NCI-H1930 (cell line): ENCODE measurements at places on chromosomes 2 and 18.

- DNase-seq = no peak
These were observed 1.7 kb upstream of the POLR2D start for GRCh38 chr2:127859712-127860085.

DNA sequence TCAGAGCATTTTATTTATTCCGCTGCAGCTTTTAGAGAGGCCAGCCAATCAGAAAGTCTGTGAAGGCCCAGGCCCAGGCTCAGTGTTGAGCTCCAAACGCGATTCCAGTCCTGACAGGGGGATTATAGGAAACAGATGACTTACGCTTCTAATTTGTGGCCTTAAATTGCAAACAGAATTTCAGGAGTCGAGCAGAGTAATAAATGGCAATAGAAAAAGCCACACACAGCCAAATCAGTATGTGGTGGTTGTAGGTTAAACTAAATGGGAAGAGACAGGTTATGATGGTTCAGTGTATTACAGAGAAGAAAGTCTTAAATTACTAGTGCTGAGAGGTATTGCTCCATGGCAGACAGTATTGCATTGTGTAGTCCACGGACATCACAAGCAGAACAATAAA lies 131.0 kb upstream of the ZEB2 start:
- DNase-seq = no peak

DNA sequence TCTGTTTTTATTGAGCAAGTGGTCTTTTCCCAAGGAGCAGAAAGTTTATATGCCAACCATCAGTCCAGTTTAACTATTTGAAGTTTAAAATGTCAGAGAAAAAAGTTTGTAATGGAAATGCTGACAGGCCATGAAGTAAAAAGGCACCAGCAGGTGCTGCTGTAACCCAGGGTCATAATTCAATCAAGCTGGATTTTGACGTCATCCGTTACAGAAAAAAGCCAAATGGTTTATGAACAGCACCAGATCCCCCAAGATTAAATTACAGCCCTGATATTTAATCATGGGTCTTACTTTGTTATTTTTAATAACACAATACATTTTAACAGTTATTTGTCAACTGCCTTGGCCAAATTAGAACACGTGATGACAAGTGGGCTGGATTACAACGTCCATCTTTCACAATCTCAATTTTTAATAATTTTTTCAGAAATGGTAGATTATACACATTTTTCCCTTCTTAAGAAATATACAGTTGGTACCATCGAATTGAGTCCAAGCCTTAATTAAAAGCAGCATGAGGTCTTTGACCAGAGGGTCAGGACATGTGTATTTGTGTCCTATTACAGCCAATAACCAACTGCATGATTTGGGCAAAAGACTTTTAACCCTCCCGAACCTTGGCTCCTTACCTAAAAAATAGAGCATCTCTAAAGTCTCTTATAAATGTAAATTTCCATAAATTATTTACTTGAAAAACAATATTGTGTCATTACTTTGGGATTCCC lies 10.0 kb downstream of the TCF4 start:
- DNase-seq = no peak

DNA sequence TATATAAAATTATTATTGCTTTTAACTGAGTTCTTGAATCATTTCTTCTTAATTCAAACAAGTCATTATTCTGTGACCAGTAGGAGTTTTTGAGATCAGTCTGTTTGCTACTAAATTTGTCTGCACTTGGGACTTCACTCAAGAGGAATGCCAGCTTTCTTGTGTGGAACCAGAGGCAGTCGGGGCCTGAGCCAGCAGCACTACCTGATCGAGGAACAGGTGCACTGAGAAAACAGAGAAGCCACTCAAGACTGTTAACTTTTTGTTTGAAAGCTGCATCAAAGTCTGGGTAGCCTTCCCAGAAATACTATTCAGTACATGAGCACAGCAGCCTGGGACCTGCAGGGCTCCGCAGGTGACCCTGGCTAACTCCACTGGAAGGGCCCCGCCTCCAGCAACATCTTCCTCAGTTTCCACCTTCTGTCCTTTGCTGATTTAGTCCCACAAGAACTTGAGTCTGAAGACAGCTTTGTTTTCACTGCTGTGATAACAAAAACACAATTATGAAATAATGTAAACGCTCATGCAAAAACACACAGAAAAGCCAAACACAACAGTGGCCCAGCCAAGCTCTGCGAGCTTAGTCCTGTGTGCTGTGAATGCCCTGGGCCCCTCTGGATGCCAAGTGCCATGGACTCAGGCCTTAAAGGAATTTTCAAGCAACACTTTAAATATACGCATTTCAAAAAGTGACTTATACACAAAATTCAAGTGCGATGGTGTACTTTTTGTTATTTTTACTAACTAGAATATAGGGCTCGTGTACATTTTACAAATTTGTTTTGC lies 62.0 kb downstream of the SH3YL1 start:
- DNase-seq = no peak

DNA sequence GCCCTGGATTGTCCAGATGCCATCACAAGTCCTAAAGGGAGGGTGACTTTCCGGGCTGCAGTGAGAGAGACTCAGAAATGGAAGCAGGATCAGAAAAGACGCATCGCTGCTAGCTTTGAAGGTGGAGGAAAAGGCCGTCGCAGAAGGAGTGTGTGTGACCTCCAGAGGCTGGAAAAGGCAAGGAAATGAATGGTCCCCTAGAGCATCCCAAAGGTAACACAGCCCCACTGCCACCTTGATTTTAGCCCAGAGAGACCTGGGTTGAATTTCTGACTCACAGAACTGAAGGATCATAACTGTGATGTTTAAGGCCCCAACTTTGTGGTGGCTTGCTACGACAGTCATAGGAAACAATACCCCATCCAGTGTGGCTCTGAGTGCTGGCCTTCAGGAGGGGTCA lies 8.6 kb upstream of the NCK2 start:
- no peak for DNase-seq

DNA sequence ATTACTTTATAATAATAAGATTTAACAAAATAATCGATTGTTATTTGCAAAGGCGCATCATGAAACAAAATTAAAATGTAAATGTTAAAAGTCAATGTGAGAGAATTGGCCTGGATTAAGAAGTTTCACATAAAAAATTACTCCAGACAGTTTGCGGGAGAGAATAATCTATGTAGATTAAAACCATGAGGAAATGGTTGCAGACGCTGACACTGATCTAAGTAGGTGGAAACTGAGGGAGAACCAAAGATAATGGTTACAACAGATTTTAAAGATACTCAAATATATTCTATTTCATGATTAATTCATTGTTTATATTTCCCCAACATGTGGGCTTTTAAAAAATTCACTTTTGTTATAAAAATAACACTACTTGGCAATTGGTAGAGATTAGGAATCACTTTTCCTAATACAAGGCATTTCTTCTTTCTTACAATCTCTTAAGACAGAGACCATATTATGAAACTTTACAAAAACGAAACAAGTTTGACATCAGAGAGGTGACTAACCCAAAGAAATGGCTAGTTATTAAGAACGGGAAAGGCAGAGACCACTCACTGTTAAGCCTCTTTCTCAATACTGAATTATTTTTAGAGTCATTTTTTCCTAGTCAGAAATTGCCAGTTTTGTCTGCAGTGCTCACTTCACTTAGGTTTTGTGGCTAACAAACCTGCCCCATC lies 1.6 kb downstream of the KANSL1L start:
- no peak for DNase-seq

GRCh38 chr2:105470979-105471378 lies 72.1 kb upstream of the FHL2 start:
- DNase-seq = no peak

GRCh38 chr18:61742565-61743429 lies 150.0 kb downstream of the RNF152 start:
- DNase-seq = no peak

GRCh38 chr2:241542278-241542605 lies 16.3 kb upstream of the BOK start:
- DNase-seq = no peak

- DNase-seq = no peak
These were observed 29.1 kb downstream of the CIB4 start for GRCh38 chr2:26612034-26612433.

- DNase-seq = no peak
These were observed 263.2 kb downstream of the TGIF1 start for GRCh38 chr18:3713166-3713565.

- DNase-seq = no peak
These were observed 40.2 kb downstream of the EFEMP1 start for GRCh38 chr2:55883357-55883756.

DNA sequence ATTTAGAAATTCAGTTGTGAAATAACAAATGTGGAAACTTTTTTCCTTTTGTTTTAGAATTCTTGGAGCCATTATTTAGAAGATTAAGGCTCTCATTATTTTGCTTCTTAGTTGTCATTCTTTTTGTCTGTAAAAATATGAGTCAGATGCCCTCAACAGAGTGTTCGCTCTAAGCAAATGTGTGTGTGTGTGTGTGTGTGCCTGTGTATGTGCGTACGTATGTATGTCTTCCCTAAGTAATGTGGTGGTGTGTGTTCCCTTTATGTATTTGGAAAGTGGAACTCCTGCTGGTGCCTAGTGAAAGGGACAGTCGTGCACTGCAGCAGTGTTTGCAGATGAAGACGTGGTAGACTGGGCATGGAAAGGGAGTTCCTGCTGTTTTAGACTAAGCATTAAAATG lies 27.5 kb downstream of the ZNF407 start:
- no peak for DNase-seq

DNA sequence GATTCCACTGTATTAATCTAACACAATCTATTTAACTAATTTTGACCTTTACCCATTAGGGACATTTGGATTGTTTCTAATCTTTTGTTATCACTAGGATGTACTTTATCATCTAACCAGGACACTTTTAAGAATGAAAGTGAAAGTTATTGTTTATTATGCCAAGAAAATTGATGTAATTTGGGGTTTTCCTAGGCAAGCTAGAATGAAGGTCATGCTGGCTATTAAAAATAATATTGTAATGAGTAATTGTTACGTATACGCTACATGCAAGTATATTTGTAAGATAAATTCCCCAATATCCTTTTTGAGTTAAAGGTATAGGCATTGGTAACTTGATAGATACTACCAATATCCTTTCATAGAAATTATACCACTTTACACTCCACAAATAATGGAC lies 74.6 kb downstream of the COL5A2 start:
- no peak for DNase-seq

- no peak for DNase-seq
These were observed 198.7 kb upstream of the DTNA start for GRCh38 chr18:34511435-34511834.

GRCh38 chr2:64751286-64752260 lies 97.9 kb upstream of the SERTAD2 start:
- DNase-seq = no peak

DNA sequence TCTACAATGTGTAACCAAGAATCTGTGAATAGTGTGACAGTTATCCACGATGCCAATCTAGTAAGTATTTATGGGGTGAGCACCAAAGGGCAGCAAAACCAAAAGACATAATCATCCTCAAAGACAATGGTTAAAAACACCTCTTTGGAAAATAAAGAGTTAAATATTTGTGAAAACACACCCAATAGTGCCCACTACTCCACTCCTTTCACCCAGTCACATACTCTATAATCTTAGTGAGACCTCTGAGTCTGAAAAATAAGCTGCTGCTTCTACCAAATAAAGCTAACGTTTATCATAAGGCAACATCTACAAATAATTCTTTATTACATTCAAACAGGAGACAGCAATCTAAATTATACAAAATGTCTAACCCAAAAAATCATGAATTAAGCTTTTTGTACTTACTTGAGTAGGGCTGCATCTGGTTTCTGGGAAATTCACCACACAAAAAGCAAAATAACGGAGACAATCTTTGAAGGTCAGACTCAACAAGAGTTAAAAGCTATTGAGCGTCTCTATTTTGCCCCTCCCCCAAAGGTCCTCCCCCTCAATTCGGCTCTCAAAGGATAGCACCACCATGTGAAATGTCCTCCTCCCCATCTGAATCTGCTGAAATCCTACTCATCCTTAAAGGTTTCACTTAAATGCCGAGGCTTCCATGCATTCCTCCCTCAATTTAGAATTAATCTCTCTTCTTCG lies 2.0 kb downstream of the RAPH1 start:
- DNase-seq = no peak

DNA sequence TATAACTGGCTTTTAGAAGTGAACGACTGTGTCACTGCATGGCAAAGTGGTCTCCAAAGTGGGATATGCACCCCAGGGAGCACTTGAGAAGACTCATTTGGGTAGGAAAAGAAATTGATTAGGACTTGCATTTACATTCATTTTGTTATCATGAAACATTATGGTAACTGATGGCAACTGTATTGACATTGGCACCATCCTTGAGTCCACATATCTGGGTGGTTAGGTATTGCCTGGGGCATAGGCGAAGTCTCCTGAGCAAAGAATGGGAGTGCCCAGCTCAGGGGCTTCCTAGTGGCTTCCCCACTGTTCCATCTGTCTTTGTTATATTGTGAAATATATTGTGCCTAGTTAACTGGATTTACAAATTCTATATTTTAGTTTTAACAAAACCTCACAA lies 29.2 kb downstream of the SPATS2L start:
- DNase-seq = no peak

- no peak for DNase-seq
These were observed 230.6 kb upstream of the EPAS1 start for GRCh38 chr2:46066601-46067000.
